ENCODE measurements at places on chromosomes 13 and 19.

DNA sequence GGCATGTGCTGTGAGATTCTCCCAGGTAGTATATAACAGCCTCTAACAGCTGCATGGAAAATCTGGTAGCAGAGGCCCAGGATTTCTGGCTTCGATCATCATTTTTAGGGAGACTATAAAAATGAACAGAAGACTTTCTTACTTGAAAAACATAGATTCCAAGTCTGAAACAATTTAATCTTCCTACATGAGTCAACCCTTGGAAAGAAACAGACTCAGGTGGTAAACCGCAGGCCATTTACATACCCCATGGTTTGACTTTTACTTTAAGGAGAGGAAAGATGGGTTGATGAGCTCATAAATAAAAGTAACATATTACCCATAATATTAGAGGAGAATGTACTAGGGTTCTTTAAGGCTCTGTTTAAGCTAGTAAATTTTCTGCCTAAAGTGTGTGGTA lies 121.6 kb downstream of the CYSLTR2 start:
- DNase-seq = no peak

DNA sequence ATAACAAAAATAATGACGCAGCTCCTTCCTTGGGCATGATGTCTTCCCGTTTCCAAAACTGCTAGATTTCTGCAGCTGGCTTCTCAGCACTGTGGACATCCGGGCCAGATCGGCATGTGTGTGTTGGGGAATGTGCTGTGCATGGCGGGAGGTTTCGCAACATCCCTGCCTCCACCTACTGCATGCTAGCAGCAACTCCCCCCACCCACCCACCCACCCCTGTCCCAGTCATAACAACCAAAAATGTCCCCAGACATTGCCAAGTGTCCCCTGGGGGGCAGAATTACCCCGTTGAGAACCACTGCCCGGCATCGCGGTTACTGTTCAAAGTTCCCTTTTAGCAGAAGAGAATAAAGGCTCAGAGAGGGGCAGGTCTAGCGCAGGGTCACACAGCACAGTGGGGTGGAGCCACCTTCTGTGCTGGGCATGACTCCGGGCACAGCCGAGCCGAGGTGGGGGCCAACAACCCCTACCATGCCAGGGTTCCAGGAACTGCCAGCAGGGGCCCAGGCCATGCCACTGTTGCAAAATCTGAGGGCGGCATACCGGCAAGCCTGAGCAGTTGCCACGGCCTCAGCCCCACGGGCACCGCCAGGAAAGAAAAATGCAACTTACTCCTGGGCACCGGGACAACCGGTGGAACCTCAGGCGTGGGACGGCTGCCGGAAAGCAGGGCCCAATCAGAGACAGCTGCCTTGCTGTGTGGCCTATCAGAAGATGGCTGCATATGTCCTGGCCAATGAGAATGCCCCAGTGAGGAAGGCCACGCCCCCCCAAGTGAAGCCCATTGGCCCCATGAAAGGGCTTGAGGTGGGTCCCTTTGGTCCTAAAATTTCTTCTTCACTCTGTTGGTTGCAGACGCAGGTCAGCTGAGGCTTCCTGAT lies 22.5 kb upstream of the NFIC start:
- no peak for DNase-seq

GRCh38 chr13:95813139-95813538 lies 136.2 kb downstream of the DNAJC3 start:
- no peak for DNase-seq

- no peak for DNase-seq
Measured at GRCh38 chr13:44487989-44488388, 88.1 kb downstream of the TSC22D1 start.

DNA sequence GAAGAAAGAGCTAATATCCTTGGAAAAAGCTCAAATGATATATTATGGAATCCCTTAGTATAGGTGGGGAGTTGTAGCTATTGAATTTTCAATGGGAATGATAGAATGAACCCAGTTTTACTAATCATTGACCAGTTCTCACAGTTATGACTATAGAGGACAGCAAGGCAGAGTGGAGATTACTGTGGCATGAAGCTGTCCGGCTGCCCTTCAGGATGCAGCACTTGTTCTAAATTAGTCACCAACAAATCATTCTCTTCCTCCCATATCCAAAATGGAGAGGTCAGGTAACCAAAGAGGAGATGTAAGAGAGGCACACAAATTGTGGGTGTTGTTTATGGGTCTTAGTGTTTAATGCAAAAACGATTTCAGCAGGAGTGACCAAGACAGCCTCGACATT lies 1490.0 kb upstream of the MIR17HG start:
- no peak for DNase-seq

- no peak for DNase-seq
Measured at GRCh38 chr13:44932850-44933251, 56.4 kb downstream of the NUFIP1 start.

DNA sequence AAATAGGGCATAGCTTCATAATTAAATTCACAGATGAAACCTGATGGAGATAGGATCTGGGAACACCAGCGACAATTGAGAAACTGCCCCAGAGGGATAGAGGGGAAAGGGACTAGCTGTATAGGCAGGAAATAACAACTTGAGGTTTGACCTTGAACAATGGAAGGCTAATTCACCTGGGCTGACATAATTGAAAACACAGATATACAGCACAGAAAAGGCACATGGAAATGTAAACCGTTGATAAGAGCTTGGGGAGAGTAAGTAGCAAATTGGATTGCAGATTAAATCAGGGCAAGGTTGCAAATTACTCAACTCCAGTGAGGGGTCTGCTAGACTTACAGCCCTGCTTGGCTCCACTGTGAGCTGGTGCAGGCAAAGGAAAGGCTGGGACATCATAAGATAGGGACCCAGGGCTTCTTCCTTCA lies 246.7 kb downstream of the DLEU7 start:
- no peak for DNase-seq

DNA sequence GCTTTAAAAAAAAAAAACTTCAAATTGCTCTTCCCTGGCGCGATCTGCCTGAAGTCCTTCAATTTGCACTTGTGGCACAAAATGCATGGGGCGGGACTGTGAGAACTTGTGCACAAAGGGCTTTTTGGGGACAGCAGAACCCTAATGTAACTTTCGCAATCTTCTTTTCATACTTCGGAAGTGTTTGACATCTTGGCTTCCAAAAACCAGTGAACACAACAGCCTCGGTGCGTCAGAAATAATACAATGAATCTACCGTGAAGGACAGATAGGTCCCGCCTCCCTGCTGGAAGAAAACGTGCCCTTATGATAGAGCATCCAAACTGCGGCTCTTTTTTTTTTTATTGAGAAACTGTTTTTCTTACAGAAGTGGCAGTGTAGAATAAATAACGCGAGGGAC lies 36.6 kb downstream of the KLF2 start:
- DNase-seq = no peak

DNA sequence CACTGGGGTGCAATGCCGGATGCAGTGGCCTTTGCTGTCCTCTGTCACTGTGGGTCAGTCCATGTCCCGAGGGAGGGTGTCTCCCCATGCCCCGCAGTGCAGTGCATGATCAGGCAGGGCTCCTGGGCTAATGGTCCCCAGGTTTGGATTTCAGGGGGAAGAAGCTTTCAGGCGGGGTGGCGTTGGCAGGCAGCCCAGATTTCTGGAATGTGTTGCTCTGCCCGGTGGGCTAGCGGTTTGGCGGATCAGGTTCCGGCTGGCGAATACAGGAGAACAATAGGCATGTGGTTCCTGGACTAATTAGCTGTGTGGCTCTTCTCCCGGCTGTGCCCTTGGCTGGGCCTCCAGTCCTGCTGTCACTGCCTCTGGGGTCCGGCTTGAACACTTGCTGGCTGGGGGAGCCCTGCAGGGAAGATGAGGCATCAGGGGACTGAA lies 141.3 kb downstream of the FGF9 start:
- no peak for DNase-seq

- DNase-seq = no peak
Measured at GRCh38 chr13:113119166-113119821, 3.3 kb upstream of the F10 start.

- DNase-seq = no peak
Measured at GRCh38 chr13:23505007-23505406, 65.2 kb upstream of the TNFRSF19 start.

GRCh38 chr13:108377646-108378206 lies 108.2 kb downstream of the TNFSF13B start:
- no peak for DNase-seq

DNA sequence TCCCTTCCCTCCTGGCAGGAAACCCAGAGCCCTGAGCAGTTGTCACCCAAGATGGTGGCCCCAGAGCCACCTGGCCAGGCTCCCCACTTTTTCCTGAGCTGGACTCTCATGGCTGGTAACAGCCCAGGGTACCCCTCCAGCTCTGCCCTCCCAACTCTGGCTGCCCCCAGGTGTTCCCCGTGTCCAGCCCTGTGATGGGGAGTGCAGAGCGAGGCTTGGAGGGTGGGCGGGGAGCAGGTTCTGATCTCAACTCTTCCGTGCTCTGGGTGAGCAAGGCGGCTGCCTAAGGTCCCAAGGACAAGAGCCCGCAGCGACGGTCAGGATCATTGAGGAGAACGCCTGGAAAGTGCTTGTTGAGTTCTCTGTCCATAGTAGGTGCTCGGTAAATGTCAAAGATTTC lies 54.7 kb upstream of the GAS6 start:
- DNase-seq = no peak
